Stimulated activated CD4-positive, alpha-beta T cell treated with anti-CD3 and anti-CD28 coated beads, Interleukin-2, amount 100 ng/mL, for 24 hours (primary cell): ENCODE measurements at places on chromosomes 3 and 15.
A peak's percentile ranks its signal among the peaks of the same experiment; 100 is the strongest.

DNA sequence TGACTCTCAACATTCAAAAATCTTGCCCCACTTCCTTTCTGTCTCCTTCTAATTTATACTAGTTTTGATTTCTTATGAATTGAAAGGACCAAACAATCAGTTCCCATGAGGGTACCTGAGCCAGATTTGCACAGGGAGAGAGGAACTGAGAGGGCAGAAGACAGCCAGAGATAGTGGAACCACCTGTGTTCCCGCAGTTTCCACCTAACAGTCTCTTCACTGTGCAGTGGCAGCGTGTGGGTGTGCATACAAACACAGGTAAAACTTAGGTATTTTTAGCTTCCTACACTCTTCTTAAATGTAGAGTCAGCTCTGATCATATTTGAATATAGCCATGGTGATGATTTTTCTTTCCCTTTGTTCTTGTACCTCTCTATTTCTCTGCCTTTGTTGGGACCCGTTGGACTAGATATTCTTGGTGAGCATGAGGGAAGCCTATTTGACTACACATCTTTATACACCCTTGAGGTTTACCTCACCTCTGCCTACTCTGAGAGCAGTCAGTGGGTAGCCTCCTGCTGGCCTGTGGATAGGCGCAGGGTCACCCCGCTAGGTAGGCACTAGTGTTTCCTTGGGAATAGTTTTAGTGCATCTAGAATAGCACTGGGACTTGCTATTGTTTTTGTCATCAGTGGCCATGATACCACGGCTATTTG is 58.8 kb downstream of the MAP3K13 start:
- DNase-seq: no peak

DNA sequence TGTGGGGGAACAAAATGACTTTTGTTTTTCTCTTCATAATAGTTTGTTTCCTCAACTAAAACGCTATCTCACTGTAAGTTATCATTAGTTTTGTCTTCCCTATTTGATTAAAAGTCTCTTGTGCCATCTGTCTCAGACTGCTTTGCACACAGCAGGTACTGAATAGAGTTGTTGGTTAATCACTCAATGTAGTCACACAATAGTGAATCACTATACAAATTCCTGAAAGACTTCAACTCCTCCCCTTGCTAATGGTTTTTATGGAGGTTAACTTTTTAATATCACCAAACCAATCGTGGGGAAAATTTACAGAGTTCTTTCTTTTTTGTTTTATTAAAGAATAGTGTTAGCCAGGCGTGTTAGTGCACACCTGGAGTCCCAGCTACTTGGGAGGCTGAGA is 2.6 kb upstream of the NGLY1 start:
- no peak for DNase-seq

GRCh38 chr15:65923264-65923663 is 54.0 kb downstream of the RAB11A start:
- no peak for DNase-seq

GRCh38 chr15:66156310-66156975 is 97.1 kb downstream of the MEGF11 start:
- DNase-seq: no peak

- DNase-seq: no peak
Measured at GRCh38 chr3:178485756-178486155, 50.5 kb upstream of the KCNMB2 start.

DNA sequence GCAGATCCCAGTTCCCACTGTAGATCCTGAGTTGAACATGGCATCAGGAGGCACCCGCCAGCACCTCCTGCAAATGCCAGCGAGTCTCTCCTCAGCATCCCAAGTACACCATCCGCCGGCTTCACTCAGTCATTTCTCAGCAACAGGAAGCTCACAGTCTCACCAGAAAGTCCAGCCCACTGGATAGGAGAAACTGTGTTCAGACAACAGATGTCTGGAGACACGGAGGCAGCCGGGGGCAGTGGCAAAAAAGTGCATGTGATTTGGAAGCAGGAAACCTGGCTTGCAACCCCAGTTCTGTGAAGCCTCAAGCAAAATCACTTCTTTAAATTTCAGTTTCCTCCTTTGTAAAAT is 68.7 kb downstream of the SRGAP3 start:
- no peak for DNase-seq

DNA sequence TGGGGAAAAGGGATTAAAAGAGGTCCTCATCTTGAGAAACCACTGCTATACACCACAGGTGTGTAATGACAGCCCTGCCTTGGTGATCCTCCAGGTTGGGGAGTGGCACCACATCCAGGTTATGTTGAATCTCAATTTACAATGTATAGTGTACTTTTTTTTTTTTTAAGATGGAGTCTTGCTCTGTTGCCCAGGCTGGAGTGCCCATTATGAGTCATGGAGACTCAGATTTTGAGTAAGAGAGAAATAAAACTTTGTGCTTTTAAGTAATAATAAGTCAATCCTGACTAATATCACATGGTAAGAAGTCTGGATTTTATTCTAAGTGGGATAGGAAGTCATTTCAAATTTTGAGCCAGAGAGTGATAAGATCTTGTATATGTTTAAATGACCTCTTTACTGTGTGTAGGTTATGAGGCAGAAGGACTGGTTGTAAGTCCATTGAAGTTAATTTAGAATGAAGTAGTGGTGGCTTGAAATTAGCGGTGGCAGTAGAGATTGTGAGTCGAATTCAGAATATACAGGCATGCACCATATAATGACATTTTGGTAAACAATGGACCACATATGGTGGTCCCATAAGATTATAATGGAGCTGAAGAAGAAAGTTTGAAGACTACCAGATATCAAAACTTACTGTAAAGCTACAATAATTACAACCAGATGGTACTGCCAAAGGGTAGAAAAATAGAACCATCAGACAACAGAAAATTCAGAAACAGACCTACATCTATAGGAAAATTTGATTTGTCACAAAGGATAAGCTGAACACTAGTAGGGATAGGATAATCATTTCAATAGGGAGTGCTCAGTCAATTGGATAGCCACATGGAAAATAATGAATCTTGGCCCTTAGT is 20.7 kb downstream of the POPDC2 start:
- DNase-seq: no peak

DNA sequence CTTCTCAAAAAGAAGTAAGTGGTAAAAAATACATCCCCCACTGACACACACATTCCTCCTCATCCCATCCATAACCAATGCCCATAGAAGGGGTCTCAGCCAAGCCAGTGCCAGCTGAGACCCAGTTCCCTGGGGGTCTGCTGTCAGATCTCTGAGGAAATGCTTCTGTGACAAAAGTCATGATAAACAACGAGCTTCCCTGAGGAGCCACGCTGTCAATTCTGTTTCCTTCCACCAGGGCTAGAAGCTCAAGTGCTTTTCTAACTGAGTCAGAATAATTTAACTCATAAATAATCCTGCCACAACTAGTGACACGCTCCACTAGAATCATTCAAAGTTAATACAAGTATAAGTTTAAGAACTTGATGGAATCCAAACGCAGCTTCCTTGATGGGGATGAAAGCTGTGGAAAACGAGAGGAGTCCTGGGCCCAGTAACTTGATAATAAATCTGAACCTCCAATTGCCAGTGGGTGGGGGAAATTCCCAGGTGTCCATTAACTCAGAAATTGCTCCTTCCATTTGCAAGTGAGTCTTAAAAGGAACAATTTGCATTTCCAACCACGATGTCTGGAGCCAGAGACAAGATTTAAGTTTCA is 348.7 kb upstream of the LMCD1 start:
- no peak for DNase-seq

DNA sequence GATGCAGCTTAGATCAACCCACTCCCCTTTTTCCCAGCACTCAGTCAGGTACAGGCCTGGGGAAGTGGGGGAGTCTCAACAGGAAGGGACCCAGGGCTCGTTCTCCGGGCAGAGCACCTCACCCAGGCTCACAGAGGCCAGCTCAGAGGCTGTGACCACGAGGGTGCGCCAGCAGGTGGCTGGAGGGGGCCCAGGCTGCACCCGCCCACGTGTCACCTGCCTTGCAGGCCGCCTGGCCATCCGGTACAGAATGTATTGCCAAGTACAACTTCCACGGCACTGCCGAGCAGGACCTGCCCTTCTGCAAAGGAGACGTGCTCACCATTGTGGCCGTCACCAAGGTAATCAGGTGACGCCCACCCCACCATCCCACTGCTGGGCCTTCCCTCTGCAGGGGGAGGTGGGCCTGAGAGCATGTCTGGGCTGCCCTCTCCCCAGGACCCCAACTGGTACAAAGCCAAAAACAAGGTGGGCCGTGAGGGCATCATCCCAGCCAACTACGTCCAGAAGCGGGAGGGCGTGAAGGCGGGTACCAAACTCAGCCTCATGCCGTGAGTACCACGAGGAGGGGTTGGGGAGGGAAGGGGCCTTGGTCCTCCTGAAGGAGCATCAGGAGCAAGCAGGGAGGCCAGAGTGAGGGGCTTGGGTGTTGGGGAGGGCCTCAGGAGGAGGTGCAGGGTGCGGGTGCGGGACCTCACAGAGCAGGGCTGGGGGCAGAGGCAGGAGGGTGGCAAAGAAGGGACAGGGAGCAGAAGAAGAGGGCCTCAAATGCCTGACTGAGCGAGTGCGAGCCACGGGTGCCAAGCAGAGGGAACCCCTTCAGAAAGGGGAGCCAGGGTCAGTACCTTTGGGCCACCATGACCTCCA is 14.0 kb upstream of the LMAN1L start:
- DNase-seq: no peak

GRCh38 chr3:152026033-152026556 is 152.7 kb downstream of the SUCNR1 start:
- DNase-seq: no peak

DNA sequence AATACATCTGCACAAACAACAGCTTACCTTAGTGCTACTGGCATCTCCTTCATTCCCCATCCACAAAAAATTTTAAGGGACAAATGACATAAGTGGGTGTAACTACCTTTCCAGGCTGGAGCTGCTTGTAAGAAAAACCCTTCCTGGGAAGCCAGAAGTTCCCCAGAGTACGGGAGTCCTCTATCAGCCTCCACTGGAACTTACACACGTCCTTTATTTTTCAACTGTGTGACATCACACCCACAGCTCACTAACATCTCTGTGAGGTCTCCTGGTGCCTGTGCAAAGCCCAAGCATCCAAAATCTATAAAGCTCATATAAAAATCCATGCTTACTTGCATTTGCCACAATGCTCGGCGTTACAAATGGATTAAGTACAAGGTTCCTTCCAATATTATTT is 27.6 kb downstream of the LRIG1 start:
- no peak for DNase-seq

- DNase-seq: no peak
Measured at GRCh38 chr3:193662757-193663322, 69.8 kb downstream of the OPA1 start.

DNA sequence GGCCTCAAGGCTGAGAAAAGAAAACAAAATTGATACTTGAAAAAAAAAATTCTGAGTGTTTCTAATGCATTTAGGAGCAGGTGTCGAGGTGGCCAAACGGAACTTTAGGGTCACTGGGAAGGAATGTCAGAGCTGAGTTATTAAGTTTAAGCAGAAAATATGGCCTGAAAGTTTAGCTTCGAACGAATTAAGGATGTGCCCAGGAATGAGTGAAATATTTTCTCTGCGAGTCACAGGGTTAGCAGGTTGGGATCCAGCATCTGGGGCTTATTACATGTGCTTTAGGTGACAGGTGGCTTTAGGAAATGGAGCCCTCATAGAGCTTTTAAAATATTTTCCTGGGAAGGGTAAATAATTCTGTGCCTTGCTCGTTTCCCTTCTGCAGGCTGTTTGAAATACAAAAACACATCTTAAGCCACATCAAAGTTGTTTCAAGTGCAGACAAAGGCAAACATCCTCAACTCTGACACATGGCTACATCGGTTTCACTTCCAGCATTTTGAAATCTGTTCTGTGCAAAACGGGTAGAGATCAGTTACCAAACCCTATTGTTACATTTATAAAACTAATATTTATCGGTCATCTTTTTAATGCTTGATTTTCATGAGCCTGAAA is 143.1 kb upstream of the ARRDC4 start:
- no peak for DNase-seq

- DNase-seq: no peak
Measured at GRCh38 chr15:31067890-31068603, 33.5 kb downstream of the TRPM1 start.

- DNase-seq: peak; percentile 7
Measured at GRCh38 chr3:109806929-109807328, 469.6 kb upstream of the DPPA4 start.

GRCh38 chr3:53075743-53076140 is 29.9 kb upstream of the SFMBT1 start:
- DNase-seq: no peak

GRCh38 chr3:168991803-168992202 is 671.7 kb downstream of the MECOM start:
- no peak for DNase-seq

DNA sequence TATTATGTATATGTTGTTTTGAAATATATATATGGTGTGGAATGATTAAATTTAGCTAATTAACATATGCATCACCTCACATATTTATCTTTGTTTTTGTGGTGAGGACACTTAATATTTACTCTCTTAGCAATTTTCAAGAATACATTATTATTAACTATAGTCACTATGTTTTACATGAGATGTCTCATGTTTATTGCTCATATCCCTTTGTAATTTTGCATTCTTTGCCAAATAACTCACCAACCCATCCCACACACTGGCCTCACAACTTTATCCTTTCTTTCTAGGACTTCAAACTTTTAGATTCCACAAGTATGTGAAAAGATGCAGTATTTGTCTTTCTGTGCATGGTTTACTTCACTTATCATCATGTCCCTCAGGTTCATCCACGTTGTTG is 950.2 kb upstream of the CADM2 start:
- no peak for DNase-seq

- DNase-seq: no peak
Measured at GRCh38 chr3:35438101-35438500, 201.2 kb upstream of the ARPP21 start.

GRCh38 chr3:56557831-56558170 is 826 bp downstream of the CCDC66 start:
- DNase-seq: no peak

DNA sequence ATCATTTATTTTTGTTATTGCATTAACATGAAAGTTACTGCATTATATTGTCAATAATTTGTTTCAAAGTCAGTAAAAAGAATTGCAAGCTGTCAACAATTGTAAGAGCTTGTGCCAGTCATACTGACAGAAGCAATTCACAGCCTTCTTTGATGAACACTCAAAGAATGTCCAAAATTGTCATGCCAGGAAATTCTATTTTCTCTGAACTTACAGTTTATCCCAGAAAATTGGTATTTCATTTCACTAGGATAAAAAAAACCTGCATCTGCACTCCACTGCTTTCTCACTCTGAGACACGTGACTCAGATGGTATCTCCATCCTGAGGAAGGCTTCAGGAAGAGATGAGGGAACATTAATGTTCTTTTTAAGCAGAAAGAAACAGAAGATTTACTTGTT is 332.6 kb upstream of the CCDC54 start:
- DNase-seq: no peak

GRCh38 chr3:106792716-106793115 is 584.5 kb upstream of the CCDC54 start:
- no peak for DNase-seq
